Activated T-cell treated with anti-CD3 and anti-CD28 coated beads, Interleukin-2, amount 50 U/mL, for 72 hours (primary cell): ENCODE measurements at places on chromosomes 3 and 15.

DNA sequence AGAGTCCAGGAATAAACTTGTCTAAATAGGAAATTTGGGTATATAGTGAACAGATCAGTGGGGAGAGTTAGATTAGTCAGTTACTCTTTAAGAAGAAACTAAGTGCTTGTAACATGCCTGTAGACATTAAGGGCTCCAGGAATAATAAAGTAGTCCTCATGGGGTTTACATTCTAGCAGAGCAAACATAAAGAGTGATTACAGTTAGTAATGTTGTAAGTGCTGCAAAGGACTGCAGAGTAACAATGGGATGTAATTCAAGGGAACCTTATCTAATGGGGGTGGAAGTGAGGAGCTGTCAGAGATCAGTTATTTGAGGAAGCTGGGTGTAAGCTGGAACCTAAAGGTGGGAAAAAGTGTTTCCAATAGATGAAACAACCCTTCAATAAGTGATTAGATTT lies 67.5 kb downstream of the ARIH1 start:
- peak overlapping the region; percentile 61 for H3K27ac ChIP-seq
- H3K4me3 ChIP-seq, result no peak overlapping the region
- H3K4me1 ChIP-seq, result peaks cover 9% of the 10 kb centered on the region
- H3K27me3 ChIP-seq, result no peaks in the 10 kb centered on the region
- DNase-seq, result no peak
- H3K36me3 ChIP-seq, result peaks cover 22% of the 10 kb centered on the region

- no peaks in the 10 kb centered on the region for H3K36me3 ChIP-seq
- H3K27ac ChIP-seq, result no peak overlapping the region
- H3K27me3 ChIP-seq, result peaks cover 15% of the 10 kb centered on the region
Measured at GRCh38 chr3:139226731-139227130, 117.1 kb upstream of the MRPS22 start.

DNA sequence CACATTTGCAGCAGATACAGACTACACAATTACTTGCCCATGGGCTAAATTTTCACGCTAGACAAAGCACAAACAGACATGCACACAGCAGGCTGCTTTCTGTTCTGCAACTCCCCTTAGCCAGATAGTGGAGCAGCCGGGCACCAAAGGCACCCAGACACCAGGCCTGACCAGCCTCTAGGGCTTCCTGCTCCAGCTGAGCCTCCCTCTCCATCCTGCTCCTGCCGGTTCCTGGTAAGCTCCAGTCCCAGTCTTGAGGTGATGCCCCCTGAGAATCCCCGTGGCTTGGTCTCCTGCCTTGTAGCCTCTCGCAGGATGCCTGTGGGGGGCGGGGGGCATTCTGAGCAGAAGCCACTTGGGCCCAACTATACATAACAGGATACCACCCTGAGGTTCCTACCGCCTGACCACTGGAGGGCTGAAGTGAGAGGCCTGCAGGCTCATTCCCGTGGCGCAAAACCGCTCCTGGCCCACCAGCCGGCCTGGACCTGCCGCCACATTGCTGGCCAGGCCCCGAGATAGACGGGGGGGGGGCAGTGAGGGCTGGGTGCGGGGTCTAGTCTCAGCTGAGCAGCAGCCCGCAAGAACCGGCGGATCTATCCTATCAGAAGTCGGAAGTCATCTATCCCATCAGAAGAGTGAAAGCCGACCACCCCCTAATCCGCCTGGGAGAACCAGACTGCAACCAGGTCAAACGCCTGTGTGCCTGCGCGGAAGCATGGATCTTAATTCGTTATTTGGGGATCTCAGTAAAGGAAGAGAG lies 3.9 kb downstream of the FOXL2 start:
- H3K27me3 ChIP-seq, result peaks cover 86% of the 10 kb centered on the region
- H3K4me1 ChIP-seq, result peaks cover 42% of the 10 kb centered on the region
- peaks cover 3% of the 10 kb centered on the region for H3K36me3 ChIP-seq
- H3K27ac ChIP-seq, result no peak overlapping the region

- no peak overlapping the region for H3K4me3 ChIP-seq
- no peak overlapping the region for H3K27ac ChIP-seq
- H3K36me3 ChIP-seq, result no peaks in the 10 kb centered on the region
- no peaks in the 10 kb centered on the region for H3K27me3 ChIP-seq
- DNase-seq, result no peak
Measured at GRCh38 chr3:140857993-140858392, 83.6 kb upstream of the SLC25A36 start.

- peaks cover 9% of the 10 kb centered on the region for H3K27me3 ChIP-seq
- DNase-seq, result no peak
- H3K27ac ChIP-seq, result no peak overlapping the region
Measured at GRCh38 chr3:46614431-46614830, 2.1 kb downstream of the FAM240A start.

DNA sequence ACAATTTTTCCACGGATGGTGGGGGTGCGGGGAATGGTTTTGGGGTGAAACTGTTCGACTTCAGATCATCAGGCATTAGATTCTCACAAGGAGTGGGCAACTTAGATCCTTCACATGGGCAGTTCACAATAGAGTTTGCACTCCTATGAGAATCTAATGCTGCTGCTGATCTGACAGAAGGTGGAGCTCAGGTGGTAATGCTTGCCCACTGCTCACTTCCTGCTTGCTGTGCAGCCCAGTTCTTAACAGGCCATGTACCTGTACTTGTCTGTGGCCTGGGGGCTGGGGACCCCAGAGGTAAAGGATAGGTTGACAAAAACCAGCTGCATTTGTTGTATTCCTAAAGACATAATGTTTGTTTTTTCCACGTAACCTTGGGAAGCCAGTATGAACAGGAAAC lies 16.0 kb downstream of the DZIP3 start:
- no peak overlapping the region for H3K27ac ChIP-seq
- peaks cover 5% of the 10 kb centered on the region for H3K36me3 ChIP-seq
- no peak for DNase-seq
- H3K4me1 ChIP-seq, result peaks cover 39% of the 10 kb centered on the region

- no peak overlapping the region for H3K27ac ChIP-seq
- no peak for DNase-seq
- H3K27me3 ChIP-seq, result peaks cover 6% of the 10 kb centered on the region
- H3K4me1 ChIP-seq, result peaks cover 12% of the 10 kb centered on the region
Measured at GRCh38 chr3:193928354-193929209, 207.4 kb upstream of the HES1 start.

GRCh38 chr3:184275961-184276910 lies at the start of gene ECE2:
Gene ECE2, plus strand, starts transcription at chr3:184276022. Its CDS starts 132 bp downstream, at chr3:184276154.
- peaks cover 4% of the 10 kb centered on the region for H3K4me1 ChIP-seq
- no peak for DNase-seq
- H3K27ac ChIP-seq, result no peak within 1 kb of the TSS
- H3K4me3 ChIP-seq, result peak within 1 kb of the TSS; percentile 58
- no peaks in the 10 kb centered on the region for H3K36me3 ChIP-seq

- no peak overlapping the region for H3K27ac ChIP-seq
- H3K4me1 ChIP-seq, result no peaks in the 10 kb centered on the region
- DNase-seq, result no peak
- no peak overlapping the region for H3K4me3 ChIP-seq
- no peaks in the 10 kb centered on the region for H3K27me3 ChIP-seq
Measured at GRCh38 chr3:175211466-175211865, 352.3 kb downstream of the NAALADL2 start.

DNA sequence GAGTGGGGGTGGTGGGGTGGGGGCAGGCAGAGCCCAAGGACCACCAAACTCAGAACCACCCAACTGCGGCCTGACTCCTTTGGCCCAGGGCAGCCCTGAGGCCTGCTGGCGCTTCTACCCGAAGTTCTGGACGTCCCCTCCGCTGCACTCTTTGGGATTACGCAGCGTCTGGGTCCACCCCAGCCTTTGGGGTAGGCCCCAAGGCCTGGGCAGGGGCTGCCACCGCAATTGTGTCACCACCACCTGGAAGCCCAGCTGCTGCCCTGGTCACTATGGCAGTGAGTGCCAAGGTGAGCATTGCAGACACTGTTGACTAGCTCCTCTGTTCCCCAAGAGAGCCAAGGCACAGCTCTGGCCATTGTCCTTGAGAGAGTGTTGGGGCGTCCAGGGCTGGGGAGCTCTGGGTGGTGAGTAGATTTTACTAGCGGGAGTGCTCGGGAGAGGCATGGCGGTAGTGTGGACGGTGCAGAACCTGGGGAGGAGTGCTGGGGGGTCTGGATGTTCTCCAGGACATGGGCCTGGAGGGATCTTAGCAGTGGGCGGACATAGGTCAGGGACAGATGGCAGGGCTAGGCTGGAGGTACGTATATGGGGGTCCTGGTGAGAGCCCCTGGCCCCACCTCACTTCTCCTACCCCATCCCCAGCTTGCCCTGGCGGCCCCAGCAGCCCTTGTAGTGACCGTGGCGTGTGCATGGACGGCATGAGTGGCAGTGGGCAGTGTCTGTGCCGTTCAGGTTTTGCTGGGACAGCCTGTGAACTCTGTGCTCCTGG lies 12.8 kb downstream of the NT5DC2 start:
- peaks cover 2% of the 10 kb centered on the region for H3K36me3 ChIP-seq
- H3K4me1 ChIP-seq, result no peaks in the 10 kb centered on the region
- H3K27ac ChIP-seq, result no peak overlapping the region
- H3K4me3 ChIP-seq, result no peak overlapping the region
- no peak for DNase-seq

GRCh38 chr3:29642393-29643033 lies 361.6 kb downstream of the RBMS3 start:
- H3K27ac ChIP-seq, result no peak overlapping the region
- DNase-seq, result no peak
- no peaks in the 10 kb centered on the region for H3K4me1 ChIP-seq

GRCh38 chr15:78933823-78934654 lies 10.8 kb downstream of the CTSH start:
- H3K4me3 ChIP-seq, result no peak overlapping the region
- peaks cover 2% of the 10 kb centered on the region for H3K36me3 ChIP-seq
- H3K4me1 ChIP-seq, result peaks cover 23% of the 10 kb centered on the region
- H3K27ac ChIP-seq, result no peak overlapping the region
- H3K27me3 ChIP-seq, result peaks cover 8% of the 10 kb centered on the region
- DNase-seq, result no peak

DNA sequence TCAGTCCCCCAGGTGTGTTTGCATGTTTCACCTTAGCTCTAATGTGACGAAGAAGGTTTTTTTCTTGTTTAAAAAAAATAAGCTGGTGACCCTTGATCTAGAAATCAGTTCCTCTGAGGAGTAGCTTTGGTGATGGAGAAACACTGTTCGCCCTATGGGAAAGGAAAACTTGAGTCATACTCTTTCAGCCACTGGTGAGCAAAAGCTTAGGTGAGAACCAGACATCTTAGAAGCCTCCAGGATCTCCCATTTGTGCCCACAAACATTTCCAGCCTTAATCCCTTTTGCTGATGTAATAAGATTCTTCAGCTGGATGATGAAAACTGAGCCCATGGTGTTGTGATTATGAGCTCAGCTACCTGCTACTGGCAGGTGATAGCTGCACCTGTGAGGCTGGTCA lies 37.8 kb downstream of the SLC27A2 start:
- peaks cover 18% of the 10 kb centered on the region for H3K4me1 ChIP-seq
- DNase-seq, result no peak
- H3K27ac ChIP-seq, result no peak overlapping the region
- H3K27me3 ChIP-seq, result no peaks in the 10 kb centered on the region
- H3K36me3 ChIP-seq, result peaks cover 5% of the 10 kb centered on the region

DNA sequence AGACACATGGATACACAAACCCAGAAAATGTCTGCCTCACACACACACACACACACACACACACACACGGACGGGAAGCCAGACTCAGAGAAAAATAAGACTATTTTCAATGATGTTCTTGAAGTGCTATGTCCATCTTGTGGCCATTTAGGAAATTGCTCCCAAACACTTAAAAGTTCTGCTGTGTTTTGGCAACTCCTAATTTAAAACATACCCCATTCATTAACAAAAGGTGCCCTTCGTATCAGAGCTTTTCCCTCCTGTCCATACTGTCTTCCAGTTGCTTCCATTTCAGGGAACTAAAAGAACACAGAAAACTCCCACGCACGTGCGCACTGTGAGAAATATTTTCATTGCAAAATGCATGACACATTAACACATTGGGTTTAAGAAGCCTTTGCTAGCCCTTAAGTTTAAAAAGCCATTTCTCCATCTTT lies 44.6 kb downstream of the SLC12A1 start:
- H3K27ac ChIP-seq, result no peak overlapping the region
- H3K4me1 ChIP-seq, result no peaks in the 10 kb centered on the region
- H3K27me3 ChIP-seq, result peaks cover 8% of the 10 kb centered on the region
- no peak overlapping the region for H3K4me3 ChIP-seq
- no peaks in the 10 kb centered on the region for H3K36me3 ChIP-seq
- peak; percentile 21 for DNase-seq

GRCh38 chr3:138173769-138174420 lies 826 bp downstream of the DBR1 start:
- H3K4me1 ChIP-seq, result peaks cover 45% of the 10 kb centered on the region
- H3K27me3 ChIP-seq, result no peaks in the 10 kb centered on the region
- peak; percentile 13 for DNase-seq
- H3K27ac ChIP-seq, result peak overlapping the region; percentile 99
- H3K36me3 ChIP-seq, result peaks cover 1% of the 10 kb centered on the region
- peak overlapping the region; percentile 83 for H3K4me3 ChIP-seq

GRCh38 chr15:28919201-28919635 lies 33.4 kb downstream of the APBA2 start:
- DNase-seq, result peak; percentile 50
- H3K4me3 ChIP-seq, result peak overlapping the region; percentile 65
- no peaks in the 10 kb centered on the region for H3K27me3 ChIP-seq
- H3K36me3 ChIP-seq, result no peaks in the 10 kb centered on the region
- no peak overlapping the region for H3K27ac ChIP-seq

DNA sequence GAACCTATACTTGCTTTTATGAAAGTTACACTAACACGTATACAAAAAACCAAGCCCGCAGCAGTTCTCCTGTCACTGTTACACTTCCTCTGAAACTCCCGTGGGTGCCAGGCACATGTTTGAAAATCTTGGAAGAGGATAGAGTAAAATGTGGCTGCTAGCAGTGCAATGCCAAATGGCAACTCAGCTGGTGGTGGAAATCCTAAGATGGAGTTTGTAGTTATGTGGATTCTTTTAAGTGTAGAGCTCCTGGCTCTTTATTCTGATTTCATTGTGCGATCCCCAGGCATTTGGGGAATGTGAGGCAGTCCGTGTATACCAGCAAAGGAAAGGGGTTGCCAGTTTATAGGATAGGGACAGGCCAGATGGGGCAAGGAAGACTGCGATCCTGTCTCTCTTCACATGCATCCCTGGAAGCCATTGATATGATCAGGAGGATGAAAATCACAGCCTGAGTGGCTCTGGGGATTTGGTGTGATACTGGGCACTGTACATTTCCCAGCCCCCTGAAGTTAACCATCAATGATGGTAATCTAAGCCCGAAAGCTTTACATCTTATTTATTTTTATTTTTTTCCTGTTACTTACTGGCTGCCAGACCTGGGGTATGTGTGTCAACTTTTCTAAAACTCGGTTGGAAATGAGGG lies 1.1 kb downstream of the STAC start:
- DNase-seq, result no peak
- H3K4me1 ChIP-seq, result no peaks in the 10 kb centered on the region
- no peaks in the 10 kb centered on the region for H3K36me3 ChIP-seq
- H3K27ac ChIP-seq, result no peak overlapping the region

DNA sequence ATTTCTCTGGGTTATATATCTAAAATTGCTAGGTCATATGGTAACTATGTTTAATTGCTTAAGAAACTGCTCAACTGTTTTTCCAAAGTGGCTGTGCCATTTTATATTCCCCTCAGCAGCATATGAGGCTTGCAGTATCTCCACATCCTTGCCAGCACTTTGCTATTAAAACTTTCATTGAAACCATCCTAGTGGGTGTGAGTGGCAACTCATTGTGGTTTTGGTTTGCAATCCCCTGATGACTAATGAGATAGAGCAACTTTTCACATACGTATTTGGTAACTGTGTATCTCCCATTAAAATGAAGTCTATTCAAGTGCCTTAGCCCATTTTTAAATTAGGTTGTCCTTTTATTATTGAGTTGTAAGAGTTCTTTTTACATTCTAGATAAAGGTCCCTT lies 17.3 kb downstream of the KPNA1 start:
- peak overlapping the region; percentile 10 for H3K4me3 ChIP-seq
- H3K27ac ChIP-seq, result no peak overlapping the region
- peak; percentile 59 for DNase-seq
- H3K27me3 ChIP-seq, result peaks cover 8% of the 10 kb centered on the region
